ENCODE measurements at places on chromosomes 11 and 22. TPM values are rescaled to one million over a fixed set of nuclear protein-coding genes. Genes with fewer than 3 reads are reported as not detected.

APOBEC3H gene
- not detected for total RNA-seq

DCHS1 gene
- 23.0 TPM for total RNA-seq

GRCh38 chr11:1746956-1747752 lies 3.2 kb downstream of the IFITM10 start:
- peak; percentile 86 for DNase-seq

DNA sequence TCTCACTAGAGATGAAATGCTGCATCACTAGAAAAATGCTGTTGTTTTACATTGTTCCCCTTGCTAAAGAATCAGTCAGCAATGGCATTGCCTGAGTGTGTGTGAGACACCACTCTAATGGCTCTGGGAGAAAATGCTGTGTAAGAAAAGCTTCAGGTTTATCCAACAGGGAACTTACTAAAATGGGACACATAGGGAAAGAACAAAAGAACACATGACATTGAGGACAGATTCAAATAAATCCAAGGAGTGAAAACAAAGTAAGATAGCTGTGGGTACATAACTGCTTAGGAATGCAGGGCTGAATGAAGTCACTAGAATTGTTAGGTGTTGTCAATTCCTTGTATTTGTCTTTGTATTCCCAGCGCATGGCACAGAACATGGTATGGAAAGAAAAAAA lies 24.2 kb downstream of the BLID start:
- no peak for DNase-seq

MYBPC3 gene
- 0.48 TPM for total RNA-seq

FAM83F gene
- total RNA-seq, result 0.87 TPM

- no peak for DNase-seq
Measured at GRCh38 chr11:77046060-77046501, 11.9 kb downstream of the B3GNT6 start.

DNA sequence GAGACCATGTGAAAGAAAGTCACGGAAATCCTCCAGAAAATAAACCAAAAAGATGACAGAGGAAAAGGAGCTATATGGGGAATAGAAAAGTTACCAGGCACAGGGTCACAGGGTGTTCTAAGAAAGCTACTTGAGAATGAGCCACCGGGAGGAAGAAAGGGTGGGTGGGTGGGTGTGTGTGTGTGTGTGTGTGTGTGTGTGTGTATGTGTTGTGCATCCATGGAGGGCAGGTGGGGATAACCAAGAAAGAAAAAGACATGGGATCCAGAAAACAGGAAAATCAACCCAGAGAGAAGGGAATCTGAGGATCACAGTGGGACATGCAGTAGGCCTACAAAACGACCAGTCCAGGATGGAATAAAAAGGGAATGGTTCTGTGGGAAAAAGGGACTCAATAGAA lies 3.7 kb downstream of the APOL2 start:
- DNase-seq, result no peak

DNA sequence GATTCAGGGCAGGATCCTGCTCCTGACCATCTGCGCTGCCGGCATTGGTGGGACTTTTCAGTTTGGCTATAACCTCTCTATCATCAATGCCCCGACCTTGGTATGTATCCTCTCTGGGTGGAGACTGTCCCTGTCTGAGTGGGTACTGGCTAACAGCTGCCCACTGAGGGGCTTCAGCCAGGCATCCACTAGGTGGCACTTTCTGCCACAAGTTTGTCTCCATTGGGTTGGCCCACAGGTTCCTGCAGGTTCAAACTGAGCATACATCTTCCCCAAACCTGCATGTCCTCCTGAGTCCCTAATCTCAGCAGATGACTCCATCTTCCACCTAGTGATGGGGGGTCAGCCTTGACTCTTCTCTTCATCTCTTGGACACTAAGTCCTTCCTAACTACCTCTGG lies 4.4 kb downstream of the SLC2A11 start:
- no peak for DNase-seq

C11orf86 gene
- 0.64 TPM for total RNA-seq

DNA sequence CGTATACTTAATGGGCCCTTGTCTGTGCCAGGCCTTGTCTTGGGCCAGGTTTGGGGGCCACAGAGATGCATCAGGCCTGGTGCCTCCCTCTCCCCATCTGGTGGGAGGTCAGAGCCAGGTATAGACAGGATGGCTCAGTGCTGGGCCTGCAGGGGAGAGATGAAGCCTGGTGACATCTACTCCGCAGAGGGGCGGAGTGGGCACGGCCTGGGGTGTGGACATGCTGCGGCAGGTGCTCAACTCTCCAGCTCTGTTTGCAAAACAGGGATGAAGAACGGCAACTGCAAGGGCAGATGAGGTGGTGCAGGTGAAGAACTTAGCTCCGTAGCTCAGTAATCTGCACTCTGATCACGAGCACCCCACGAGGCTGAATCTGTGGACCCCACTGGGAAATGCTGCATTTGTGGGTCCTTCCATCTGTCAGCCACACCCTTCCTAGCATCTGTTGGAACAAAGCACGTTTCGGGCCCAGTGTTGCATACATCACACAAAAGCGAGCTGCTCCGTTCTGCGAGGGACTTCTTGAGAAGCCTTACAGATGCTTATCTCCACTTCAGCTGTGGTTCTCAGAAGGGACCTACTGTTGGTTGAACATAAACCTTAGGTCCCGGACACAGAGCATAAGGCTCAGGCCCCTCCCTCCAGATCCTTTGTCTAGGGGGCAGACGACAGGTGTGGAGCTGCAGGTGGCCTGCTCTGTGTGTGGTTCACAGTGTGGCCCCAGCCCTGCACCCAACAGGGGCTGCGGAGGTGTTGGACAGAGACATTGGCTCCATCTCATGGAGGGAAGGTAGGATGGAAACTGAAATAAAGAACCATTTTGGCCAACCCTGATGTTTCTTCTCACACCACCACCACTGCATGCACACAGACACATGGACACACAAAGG lies 78.3 kb downstream of the LRRC32 start:
- DNase-seq, result peak; percentile 77

GRCh38 chr11:120853435-120853834 lies 170.5 kb upstream of the TBCEL start:
- no peak for DNase-seq

GRCh38 chr11:111841370-111842053 lies 29.9 kb downstream of the ALG9 start:
- DNase-seq, result no peak

Data from mesenteric fat pad (tissue), 1 donor.